Cortex of kidney (tissue), 1 donor: ENCODE measurements at places on chromosomes 4 and X.

- DNase-seq = no peak
Measured at GRCh38 chr4:36046026-36046425, 198.3 kb downstream of the ARAP2 start.

DNA sequence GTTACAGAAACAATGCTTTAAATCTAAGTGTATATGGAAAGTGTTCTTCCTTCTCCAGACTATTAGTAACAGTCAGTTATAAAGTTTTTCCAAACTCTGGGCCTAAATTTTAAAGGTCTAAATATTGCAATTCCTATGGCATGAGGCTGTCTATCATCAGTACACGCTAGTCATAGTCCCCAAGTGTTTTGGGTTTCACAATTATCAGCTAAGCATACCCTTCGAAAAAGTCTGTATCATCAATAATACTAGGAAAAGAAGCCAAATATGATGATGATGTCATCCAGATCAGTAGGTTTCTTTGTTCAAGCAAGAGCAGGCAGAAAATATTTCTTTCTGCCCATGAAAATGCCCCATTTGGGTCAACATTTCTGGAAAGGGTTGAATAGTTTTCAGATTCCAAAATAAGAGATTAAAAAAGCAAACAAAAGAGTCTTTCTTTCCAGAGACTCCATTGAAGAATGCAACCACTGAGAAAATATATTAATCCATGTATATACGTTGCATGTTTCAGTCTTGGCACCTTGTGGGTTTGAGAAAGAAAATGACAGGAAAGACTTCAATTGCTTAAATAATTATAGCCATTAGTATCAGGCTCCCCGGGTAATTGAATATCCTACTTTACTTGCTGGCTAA lies 173.8 kb downstream of the CAMK2D start:
- DNase-seq = no peak

DNA sequence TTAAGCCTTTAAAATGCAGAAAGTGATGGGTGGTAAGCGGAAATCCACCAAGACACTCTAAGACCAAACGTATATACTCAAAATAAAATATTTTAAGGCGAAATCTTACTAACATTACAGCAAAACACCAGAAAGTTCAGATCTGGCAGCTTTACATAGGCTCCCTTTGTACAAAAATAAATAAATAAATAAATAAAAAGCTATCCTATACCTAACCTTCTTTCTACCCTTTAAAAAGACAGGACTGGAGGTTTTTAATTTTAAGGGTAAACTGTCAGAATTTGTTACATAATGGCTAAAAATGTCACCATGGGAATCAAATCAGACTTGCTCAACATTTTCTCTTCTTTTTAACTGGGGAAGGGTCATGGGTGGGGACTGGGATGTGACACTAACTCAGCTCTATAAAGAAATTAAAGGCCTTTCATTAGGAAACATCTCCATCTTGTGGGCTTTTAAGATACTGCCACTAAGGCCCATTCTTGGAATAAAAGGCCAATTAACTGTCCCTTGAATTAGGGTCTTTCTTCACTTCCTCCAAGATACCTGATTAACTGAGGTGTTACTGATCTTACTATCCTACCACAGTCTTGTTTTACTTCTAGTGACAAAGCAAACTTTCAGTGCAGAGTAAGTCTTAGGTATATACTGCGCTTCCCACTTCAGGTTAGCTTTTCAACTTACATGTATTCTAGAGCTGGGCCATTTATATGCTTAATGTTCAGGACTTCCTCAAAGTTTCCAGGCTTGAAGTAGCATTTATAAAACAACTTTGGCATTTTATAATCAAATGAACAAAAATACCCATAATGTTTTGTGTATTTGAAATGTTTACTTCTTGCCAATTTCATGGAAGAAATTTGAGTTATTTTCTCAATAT lies 13.3 kb downstream of the HNRNPD start:
- DNase-seq = no peak

DNA sequence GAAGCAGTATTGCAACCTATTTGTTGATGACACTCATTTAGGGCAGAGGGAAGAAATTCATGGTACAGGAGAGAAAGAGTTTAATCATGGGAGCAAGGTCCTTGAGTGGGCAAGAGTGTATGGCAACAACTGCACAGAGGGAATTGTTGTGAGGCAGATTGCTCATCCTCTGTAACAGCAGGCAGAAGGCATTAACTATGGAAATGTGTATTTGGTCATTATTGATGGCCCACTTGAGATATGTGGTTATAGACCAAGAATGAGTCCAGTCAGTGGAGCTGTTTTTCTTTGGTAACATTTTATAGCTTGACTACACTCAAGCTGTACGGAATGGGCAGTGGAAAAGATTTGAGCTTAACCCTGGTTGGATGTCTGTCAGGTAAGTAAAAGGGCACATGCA lies 15.9 kb downstream of the PLRG1 start:
- DNase-seq = no peak

- DNase-seq = no peak
Measured at GRCh38 chr4:7647600-7648543, 213.1 kb upstream of the PSAPL1 start.

DNA sequence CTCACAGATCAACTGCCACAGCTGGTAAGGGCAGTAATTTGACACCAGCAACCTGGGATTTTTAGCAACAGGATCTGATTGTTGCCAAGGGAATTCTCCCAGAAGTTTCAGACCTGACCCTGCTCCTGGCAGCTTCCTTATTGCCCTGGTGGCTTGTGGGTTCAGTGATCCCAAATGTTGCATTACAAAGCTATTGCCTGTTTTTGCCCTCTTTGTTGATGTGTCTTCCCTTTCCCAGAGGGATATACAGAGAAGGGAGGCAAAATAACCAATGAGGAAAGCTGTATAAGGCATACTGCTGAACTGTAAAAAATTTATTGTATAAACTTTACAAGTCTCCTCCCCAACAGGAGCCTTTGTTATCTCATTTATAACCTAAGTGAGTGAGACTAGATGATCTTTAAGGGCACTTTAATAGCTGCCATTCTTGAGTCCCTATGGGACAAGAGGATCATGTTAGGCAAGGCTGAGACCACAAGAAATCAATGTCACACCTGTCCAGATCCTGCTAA lies 22.2 kb downstream of the VSIG4 start:
- no peak for DNase-seq

DNA sequence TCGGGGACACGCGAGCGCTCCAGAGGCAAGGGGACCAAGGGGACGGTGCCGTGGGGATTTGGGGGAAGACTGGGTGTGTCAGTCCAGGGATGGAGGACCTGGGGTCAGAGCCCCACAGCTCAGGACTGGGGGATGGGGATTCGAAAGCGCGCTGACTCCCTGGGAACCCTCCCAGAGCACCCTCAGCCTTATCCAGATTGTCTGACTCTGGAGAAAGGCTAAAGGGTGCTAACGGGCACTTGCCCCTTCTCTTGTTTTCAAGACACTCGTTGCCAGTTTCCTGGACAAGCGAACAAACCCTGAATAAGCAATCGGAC lies 1.1 kb downstream of the DOCK11 start:
- no peak for DNase-seq

- no peak for DNase-seq
Measured at GRCh38 chr4:5660185-5660584, 48.2 kb downstream of the EVC2 start.
